CD4-positive, alpha-beta memory T cell (primary cell): ENCODE measurements at places on chromosomes 4 and X. TPM values are rescaled to one million over a fixed set of nuclear protein-coding genes. Genes with fewer than 3 reads are reported as not detected.

Gene KCNE5
- polyA plus RNA-seq: not detected

Gene CCNA2
- polyA plus RNA-seq: not detected

Gene AREG
- 1.4 TPM for polyA plus RNA-seq

DNA sequence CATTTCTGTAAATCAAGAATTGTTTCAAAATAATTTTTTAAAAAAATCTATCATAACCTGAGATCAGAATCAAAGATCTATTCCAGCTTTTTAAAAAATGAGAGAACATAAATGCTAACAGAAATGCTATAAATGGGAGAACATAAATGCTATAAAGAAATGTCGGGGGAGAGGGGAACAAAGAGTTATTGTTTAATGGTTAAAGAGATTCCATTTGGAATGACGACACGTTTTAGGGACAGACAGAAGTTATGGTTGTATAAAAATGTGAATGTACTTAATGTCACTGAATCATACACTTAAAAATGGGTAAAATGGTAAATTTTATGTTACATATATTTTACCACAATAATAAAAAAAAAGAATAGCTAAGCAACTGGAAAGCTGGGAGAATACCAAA lies 127.1 kb downstream of the ATRX start:
- DNase-seq: no peak

- no peak for DNase-seq
Measured at GRCh38 chrX:31550158-31550557, 478.3 kb upstream of the FTHL17 start.

DNA sequence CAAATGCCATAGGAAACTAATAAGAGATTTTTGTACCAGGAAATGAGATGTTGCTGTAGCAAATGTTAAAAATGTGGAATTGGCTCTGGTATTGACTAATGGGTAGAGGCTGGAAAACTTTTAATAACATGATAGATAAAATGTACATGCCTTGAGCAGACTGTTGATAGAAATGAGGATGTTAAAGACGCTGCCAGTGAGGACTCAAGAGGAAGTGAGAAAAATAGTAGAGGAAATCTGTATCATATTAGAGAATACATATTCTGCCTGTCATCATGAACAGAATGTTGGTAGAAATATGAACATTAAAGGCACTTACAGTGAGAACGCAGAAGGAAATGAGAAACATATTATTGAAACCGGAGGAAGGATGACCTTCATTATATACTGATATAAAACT lies 577.2 kb upstream of the HTR2C start:
- no peak for DNase-seq

GRCh38 chr4:124390861-124391260 lies 321.7 kb downstream of the ANKRD50 start:
- no peak for DNase-seq

GRCh38 chr4:153729895-153730294 lies 29.9 kb downstream of the RNF175 start:
- no peak for DNase-seq

DNA sequence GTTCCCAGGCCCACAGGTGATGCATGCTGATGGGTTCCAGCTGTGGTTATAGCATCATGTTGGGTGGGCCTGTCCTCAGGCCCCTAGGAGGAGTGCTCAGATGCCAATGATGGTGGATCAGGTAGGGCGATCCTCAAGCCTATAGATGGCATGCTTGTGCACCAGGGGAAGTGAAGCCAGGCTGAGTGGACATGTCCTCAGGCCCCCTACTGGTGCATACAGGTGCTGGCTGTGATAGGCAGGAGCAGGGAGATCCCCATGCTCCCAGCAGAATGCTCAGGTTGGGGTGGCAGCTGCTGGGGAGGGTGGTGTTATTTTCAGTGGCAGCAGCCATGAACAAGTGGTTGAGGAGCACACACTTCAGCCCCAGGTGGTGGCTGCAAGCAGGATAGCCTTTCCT lies 96.0 kb downstream of the SMARCA1 start:
- no peak for DNase-seq

GRCh38 chr4:128355305-128355704 lies 67.7 kb upstream of the PGRMC2 start:
- DNase-seq: no peak
